ENCODE measurements at places on chromosomes 13 and 19. TPM values are rescaled to one million over a fixed set of nuclear protein-coding genes. Genes with fewer than 3 reads are reported as not detected.

- DNase-seq: no peak
These were observed 18.2 kb upstream of the AMER2 start for GRCh38 chr13:25190256-25190655.

Gene RCBTB2
- 40.8 TPM for polyA plus RNA-seq

Gene ZSWIM4
- 7.6 TPM for polyA plus RNA-seq

GRCh38 chr19:40320558-40320935, 27.6 kb downstream of the C19orf47 start:
- no peak for DNase-seq

DNA sequence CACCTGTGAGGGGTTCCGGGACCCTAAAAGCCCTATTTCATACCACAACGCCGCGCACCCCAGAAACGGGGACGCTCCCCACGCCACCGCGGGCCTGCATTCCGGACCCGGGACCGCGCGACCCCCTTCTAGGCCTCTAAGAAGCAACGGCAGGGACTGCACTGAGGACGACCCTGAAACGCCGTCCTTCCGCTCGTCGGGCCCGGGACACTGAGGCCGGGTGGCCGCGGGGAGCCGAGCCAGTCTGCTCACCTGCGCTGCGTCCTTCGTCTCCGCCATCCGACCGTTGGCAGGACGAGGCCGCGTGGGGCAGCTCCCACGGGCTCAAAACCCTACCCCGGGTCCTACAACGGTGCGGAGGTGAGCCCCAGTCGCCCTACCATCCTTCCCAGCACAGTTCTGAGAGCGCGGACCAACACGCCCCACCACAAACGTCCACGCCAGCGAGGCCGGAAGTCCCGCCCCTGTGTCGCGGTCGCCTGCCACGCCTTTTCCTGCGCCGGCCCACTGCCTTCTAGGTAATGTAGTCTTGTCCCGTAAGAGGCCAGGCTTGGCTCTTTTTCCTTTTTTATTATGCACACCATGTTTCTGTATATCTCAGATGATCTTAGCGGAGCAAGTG, at the start of gene ZNF550:
ZNF550 (minus strand) TSS at position 460 of the 622 bp plus-strand sequence; CDS start at position 279, 181 bp downstream.
- peak; percentile 94 for DNase-seq

Gene ZNF91
- 69.8 TPM for polyA plus RNA-seq

Measured in left lung (tissue), 14 donors.